ENCODE measurements at places on chromosomes 4 and X.

DNA sequence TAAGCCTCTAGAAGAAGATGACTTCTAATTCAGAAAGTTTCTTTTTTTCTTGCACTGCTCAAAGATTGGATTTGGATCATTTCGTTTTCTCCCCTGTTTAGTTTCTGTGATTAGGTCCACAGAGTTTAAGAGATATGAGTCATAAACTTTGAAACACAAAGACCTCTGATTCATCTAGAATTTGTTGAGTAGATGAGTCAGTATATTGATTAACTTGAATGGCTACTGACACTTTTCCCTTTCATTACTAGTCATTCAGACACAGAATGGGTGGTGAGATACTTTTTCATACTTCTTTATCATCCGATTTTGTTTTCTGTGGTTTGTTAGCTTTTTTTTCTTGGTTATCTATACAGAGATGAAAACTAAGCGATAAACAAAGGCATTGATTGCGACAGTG is 34.1 kb upstream of the AFF2 start:
- no peak for DNase-seq

DNA sequence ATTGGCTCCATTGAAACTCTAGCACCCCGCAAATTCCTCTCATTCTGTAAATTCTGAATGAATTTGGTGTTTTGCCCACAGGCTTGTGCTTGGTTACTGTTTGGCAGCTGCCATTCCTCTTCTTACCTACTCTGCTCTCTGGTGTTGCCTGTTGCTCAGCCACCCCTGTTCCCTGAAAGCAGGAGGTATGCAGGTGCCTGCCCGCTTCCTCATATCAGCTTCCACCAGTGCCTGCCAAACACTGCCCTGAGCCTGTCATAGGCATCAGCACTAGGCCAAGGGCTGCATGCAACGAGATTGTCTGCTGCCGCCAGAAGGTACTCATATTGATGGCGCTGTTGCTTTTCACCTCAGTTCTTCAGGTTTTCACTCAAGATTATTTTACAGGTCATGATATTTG is 978.1 kb downstream of the C4orf33 start:
- DNase-seq: no peak

GRCh38 chr4:165131247-165131832 is 18.7 kb upstream of the TMEM192 start:
- DNase-seq: peak; percentile 57

GRCh38 chrX:40784516-40785151 is 49.3 kb upstream of the MED14 start:
- DNase-seq: no peak

DNA sequence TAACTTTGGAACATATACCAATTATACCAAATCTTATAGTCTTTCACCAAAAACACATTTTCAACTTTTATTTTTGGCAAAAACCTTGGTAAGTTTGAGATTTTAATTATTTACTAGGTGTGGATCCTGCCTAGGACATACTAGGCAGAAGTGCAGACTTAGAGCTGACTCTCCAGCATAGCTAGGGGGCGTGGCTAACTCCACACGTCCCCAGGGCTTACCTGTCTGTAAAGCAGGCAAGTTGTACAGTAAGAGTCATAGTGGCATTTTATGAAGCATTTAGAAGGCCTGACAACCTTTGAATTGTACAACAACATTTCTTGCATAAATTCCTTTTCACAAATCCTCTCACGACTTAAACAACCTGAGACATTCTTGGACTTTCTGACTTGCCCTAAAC is 19.2 kb upstream of the GRPEL1 start:
- no peak for DNase-seq

- DNase-seq: no peak
These were observed 45.4 kb downstream of the KIT start for GRCh38 chr4:54703182-54703581.

- DNase-seq: peak; percentile 44
These were observed at the start of gene RAP2C for GRCh38 chrX:132219343-132219768. Gene RAP2C (minus strand): TSS chrX:132219447. CDS start chrX:132217268, 2,179 bp downstream.

DNA sequence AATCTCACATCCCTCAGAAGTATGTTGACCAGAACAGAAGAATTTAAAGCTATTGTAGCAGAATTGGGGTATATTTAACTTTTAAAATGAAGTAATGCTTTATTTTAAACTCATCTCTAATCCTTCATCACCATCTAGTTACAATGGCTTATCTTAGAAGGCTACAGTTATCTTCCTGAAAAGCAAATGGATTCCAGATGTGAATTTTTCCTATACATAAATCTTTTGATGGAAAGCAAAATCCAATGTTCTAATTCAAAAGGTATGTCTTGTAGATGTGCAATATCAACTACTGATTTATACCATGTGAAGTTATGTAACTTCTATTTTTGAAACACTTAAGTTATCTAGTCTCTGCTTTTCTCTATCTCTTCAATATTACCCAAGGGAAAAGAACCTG is 47.6 kb downstream of the CCNG2 start:
- no peak for DNase-seq

DNA sequence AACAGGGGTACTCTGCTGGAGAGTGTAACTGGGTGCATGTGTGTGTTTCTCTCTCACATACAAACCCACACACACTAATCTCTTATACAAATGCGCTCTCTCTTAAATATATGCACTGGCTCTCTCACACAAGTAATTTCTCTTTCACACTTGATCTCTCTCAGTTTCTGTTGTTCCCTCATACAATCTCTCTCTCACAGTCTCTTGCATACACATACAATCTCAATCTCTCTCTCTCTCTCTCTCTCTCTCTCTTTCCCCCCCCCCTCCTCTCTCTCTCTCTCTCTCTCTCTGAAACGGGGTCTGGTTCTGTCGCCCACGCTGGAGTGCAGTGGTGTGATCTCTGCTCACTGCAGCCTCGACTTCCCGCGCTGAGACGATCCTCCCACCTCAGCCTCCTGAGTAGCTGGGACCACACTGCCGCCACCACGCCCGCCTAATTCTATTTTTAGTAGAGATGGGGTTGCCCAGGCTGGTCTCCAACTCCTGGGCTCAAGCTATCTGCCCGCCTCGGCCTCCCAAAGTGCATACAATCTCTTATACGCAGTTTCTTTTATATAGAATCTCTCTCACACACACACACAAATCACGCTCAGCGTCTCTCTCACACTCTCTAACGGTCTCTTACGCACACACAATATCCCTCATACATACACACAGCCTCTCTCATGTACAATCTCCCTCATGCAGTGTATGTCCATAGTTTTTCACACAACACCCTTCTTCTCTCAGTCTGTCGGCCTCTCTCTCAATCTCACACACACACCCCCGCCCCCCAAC is 518 bp upstream of the FAM241A start:
- peak; percentile 37 for DNase-seq

GRCh38 chr4:660401-660800 is 13.7 kb downstream of the ATP5ME start:
- no peak for DNase-seq

- DNase-seq: no peak
These were observed 213.5 kb downstream of the CBR4 start for GRCh38 chr4:168796362-168797106.

DNA sequence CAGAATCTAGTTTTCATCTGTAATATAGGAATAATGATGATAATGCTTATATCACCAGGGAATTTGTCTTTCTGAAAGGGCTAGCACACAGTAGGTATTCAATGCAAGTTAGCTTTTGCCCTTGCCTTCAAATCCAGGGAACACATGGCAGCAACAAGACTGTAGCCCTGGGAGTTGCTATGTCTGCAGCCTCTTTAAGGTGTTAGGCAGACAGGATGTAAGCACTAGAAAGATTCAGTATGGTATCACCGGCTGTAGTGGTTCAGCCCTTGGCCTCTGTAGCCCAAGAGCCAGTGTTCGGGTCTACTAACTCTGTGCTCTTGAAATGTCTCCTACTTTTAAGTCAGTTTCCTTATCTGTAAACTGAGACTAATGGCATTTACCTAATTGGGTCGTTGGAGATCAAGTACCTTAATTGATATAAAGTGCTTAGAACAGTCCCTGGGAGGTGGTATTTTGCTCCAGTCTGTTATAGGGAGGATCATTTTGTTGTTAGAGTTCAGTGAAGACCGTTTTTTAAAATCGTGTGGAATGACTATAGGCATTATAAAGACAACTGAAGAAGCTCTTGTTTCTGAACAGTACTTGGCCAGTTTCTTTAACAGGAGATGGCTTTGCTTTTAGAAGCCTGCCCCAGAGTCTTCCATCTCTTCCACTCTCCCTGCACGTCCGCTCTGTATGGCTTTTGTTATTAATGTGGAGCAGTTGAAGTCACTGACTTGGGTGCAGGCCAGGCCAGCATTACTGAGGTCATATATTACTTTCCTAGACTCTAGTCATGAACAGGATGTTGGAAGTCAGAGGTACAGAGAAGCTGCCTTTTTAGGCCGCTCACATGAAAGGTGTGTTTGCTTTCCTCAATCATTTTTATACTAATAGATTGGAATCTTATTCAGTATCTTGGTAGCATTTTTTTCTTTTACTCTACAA is 44.8 kb downstream of the GAB1 start:
- no peak for DNase-seq

DNA sequence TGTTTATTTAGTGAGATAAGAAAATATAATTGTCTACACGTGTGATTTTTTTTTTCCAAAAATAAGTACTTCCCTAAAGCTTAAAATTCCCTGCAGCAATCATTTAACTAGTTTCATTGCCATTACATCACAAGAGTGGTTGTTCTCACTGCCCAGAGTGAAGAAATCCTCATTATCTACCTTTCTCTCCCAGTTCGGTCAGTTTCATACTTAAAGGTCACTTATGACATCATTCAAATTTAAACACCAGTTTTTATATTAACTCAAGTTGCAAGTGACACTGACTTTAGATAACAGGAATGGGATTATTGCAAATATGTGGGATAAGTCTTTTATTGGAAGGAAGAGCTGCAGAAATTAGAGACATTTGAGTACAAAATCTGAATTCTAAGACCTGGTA is 1699.8 kb upstream of the IGFBP7 start:
- DNase-seq: no peak

DNA sequence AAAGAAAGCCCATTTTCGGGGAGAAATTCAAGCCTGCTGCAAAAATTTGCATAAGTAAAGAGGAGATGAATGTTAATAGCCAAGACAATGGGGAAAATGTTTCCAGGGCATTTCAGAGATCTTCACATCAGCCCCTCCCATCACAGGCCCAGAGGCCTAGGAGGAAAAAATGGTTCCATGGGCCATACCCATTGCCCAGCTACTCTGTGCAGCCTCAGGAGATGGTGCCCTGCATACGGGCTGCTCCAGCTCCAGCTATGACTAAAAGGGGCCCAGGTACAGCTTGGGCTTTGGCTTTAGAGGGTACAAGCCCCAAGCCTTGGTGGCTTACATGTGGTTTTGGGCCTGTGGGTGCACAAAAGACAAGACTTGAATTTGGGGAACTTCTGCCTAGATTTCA is 168.0 kb upstream of the DIPK2B start:
- no peak for DNase-seq

GRCh38 chr4:66223068-66223703 is 552.9 kb upstream of the EPHA5 start:
- no peak for DNase-seq

GRCh38 chr4:117692538-117692937 is 341.7 kb upstream of the NDST3 start:
- no peak for DNase-seq

DNA sequence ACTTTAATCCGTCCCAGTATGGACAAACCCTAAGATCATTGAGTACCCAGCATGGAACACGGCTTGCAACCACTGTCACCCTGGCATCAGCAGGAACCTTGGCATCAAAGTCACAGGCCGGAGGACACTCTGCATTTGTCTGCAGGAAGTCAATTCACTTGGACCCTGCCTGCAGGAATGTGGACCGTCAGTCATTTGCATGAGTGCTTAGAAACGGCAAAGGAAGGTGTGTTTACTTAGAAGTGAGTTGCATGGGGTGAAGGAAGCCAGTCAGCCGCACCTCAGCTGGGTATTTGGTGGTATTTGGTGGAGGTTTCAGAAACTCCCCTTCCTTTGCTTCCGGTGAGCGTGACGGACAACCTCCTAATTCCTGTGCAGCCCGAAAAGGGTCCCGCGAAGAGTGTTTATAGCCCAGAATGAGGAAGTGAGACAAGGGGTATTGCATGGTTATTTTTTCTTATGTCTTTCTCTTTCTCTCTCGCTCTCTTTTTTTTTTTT is 15.5 kb downstream of the P2RY8 start:
- DNase-seq: no peak

GRCh38 chrX:69808375-69808774 is 192.5 kb downstream of the EDA start:
- DNase-seq: no peak

- no peak for DNase-seq
These were observed 143.5 kb upstream of the PBDC1 start for GRCh38 chrX:76029385-76029784.

DNA sequence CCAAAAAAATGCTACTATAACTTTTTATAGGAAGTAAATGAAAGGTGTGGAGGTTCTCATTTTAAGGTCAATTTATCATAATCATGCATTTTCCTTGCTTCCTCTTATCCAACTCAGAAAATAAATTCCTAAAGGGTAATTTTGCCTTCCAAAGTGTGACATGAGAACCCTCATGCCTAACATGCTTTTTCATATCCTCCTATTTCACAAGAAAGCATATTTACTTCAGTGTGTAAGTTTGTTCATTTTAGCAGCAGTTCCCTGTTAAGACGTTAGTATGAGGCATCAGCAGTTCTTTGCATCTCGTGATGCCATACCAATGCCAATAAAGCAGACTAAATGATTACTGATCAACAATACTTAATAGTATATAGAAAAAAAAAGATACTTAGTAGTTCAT is 18.4 kb downstream of the WDFY3 start:
- no peak for DNase-seq

- no peak for DNase-seq
These were observed 11.7 kb upstream of the CLDN34 start for GRCh38 chrX:9955506-9955905.

GRCh38 chrX:139932901-139933796 is at the start of gene ATP11C:
Gene ATP11C (minus strand): TSS chrX:139933053. CDS start chrX:139932042, 1,011 bp downstream.
- DNase-seq: no peak

- DNase-seq: no peak
These were observed 38.6 kb downstream of the AR start for GRCh38 chrX:67582436-67582835.

GRCh38 chr4:24796620-24797019 is 1.2 kb downstream of the SOD3 start:
- DNase-seq: no peak

DNA sequence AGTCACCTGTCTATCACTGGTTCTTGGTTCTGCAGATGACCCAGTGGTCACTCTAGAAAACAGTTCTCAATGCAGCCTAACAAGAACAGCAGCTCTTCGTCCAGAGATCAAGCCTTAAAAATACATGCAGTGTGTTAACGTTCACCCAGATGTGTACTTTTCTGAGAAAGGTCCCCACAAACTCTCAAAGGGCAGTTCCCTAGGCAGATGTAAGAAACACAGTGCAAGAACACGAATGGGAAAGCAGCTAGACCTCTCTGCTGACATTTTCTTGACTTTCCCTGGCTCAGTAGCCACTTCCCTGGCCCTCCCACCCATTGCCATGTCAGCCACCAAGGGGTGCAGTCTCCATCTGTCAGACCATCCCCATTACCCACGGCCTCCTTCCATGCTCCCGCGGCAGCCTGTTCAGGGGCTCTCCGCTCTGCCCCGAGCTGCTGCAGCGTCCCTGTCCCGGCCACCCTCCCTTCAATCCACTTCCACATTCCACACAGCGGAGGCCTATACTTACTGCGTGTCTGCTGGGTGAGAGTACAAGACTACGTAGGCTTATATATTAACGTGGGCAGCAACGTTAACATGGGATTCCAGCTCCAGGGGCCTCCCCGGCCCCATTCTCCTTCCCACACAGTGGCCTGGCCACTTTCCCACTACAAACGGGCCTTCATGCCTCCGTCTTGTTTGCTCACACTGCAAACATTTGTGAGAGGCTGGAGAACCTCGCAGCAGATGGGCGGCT is 34.3 kb downstream of the IRF2 start:
- no peak for DNase-seq

Measured in SHP77 treated with DMSO at 0.1 percent for 48 hours (cell line).